ENCODE measurements at places on chromosomes 2 and 18. TPM values are rescaled to one million over a fixed set of nuclear protein-coding genes. Genes with fewer than 3 reads are reported as not detected.

The SERPINE2 gene
- 7.8 TPM for total RNA-seq

The FAM237A gene
- total RNA-seq: not detected

The SYT4 gene
- total RNA-seq: not detected

The MOGAT1 gene
- total RNA-seq: not detected

The MPPE1 gene
- 17.6 TPM for total RNA-seq

Measured in thoracic aorta endothelial cell (primary cell).